ENCODE measurements at places on chromosomes 16 and 17.
A peak's percentile ranks its signal among the peaks of the same experiment; 100 is the strongest.

GRCh38 chr17:54408731-54409130, 491.9 kb upstream of the TOM1L1 start:
- H3K27ac ChIP-seq = no peak overlapping the region
- DNase-seq = no peak
- no peaks in the 10 kb centered on the region for H3K36me3 ChIP-seq
- H3K4me1 ChIP-seq = no peaks in the 10 kb centered on the region
- H3K27me3 ChIP-seq = no peaks in the 10 kb centered on the region

- H3K27me3 ChIP-seq = no peaks in the 10 kb centered on the region
- no peak for DNase-seq
- H3K27ac ChIP-seq = no peak overlapping the region
- peaks cover 56% of the 10 kb centered on the region for H3K36me3 ChIP-seq
Measured at GRCh38 chr17:75019710-75020109, 7.2 kb downstream of the MRPL58 start.

DNA sequence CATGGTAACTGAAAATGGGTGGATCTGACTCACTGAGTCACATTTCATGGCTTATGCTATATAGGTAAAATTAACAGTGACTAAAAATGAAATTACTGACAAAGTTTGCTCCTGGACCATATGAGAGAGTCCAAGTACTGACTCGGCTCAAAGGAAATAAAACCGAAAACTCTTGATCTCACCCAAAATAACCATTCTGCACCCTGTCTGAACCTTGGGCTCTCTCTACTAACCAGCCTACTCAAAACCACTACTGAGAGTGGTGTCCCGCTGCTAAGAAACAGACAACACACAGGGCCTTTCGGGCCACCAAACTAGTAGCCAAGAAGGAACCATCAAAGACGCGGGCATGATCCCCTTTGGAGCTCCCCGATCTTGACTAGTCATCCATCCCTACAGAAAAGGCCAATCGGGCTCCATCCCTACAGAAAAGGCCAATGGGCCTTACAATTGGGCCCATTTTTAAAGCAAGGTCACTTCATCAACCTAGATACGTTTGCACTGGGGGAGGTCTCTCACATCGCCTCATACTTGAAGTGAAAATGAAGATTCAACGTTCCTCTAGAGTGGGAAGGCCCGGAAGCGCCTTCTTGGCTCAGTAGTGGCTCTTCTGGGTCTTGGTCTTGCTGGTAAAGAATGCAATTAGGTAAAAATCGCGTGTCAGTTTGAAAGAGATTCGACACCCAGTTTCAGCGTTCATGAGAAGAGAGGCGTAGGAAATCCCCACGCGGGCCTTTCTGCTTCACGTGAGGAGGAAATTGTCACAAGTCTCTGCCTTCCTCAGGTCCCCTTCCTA, 720 bp upstream of the ZPBP2 start:
- H3K27ac ChIP-seq = no peak overlapping the region
- H3K4me3 ChIP-seq = no peak overlapping the region
- DNase-seq = no peak
- peaks cover 39% of the 10 kb centered on the region for H3K27me3 ChIP-seq

GRCh38 chr16:51159296-51159695, 8.2 kb upstream of the SALL1 start:
- no peaks in the 10 kb centered on the region for H3K36me3 ChIP-seq
- no peak overlapping the region for H3K27ac ChIP-seq
- H3K4me1 ChIP-seq = peaks cover 5% of the 10 kb centered on the region
- H3K27me3 ChIP-seq = peaks cover 58% of the 10 kb centered on the region
- no peak overlapping the region for H3K4me3 ChIP-seq
- no peak for DNase-seq

DNA sequence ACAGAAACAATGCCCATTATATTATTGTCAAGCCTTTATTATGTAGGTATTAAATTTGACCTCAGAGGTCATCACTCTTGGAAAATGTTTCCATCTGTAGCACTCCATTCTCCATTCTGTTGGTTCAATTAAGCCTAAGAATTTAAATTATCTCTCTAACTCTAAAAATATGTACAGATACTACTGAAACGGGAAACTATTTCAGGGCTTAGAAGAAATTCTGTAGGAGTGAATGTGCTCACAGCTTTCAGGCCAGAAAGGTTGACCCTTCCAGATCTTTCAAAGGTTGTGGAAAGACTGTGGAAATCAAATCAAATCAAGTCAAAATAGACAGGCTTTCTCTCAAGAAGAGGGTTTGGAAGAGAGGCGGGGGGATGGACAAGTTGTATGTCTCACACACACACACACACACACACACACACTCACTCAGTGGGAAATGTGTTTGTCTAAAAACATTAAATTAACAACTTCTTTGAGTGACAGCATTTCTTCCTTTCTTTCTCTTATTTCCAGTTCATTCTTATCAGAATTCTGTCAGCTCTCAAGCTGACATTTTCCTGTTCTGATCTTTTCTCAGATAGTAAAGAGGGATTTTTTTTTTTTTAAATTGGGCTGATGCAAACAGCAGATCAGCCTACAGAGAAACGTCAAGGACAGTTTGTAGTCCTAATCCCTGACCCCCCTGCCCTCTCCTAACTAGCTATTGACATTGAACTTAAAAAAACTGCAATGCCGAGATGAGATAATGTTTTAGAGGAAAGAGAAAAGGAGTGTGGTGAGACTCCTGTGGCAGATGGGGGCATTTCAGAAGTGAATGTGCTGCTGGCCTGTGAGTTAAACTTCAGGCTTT, 139.0 kb upstream of the ZFHX3 start:
- no peaks in the 10 kb centered on the region for H3K27me3 ChIP-seq
- no peak for DNase-seq
- no peak overlapping the region for H3K4me3 ChIP-seq
- H3K36me3 ChIP-seq = no peaks in the 10 kb centered on the region
- no peaks in the 10 kb centered on the region for H3K4me1 ChIP-seq

GRCh38 chr16:74111456-74111982, 185.1 kb upstream of the PSMD7 start:
- H3K4me1 ChIP-seq = no peaks in the 10 kb centered on the region
- H3K36me3 ChIP-seq = no peaks in the 10 kb centered on the region
- no peak for DNase-seq
- no peaks in the 10 kb centered on the region for H3K27me3 ChIP-seq

DNA sequence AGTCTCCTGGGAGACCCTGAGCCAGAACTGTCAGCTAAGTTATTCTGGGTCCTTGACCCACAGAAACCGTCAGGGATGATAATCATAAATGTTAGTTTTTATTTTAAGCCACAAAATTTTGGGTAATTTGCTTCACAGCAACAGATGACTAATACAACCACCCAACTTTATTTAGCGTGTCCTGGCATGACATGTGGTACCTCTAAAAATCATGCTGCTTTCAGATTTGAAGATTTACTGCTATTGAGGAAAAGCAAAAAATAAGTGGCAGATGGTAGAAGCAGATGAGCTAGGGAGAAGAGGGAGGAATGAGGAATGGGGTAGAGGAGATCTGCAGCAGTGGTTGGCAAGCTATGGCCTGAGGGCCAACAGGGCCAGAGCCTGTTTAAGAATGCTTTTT, 90.4 kb downstream of the TMEM100 start:
- H3K36me3 ChIP-seq = no peaks in the 10 kb centered on the region
- no peak overlapping the region for H3K27ac ChIP-seq
- no peak for DNase-seq
- no peaks in the 10 kb centered on the region for H3K27me3 ChIP-seq
- H3K4me1 ChIP-seq = no peaks in the 10 kb centered on the region
- H3K4me3 ChIP-seq = no peak overlapping the region

GRCh38 chr16:3810818-3811217, 69.7 kb downstream of the CREBBP start:
- peaks cover 6% of the 10 kb centered on the region for H3K4me1 ChIP-seq
- no peak overlapping the region for H3K4me3 ChIP-seq
- H3K27ac ChIP-seq = no peak overlapping the region
- no peaks in the 10 kb centered on the region for H3K27me3 ChIP-seq
- DNase-seq = no peak

DNA sequence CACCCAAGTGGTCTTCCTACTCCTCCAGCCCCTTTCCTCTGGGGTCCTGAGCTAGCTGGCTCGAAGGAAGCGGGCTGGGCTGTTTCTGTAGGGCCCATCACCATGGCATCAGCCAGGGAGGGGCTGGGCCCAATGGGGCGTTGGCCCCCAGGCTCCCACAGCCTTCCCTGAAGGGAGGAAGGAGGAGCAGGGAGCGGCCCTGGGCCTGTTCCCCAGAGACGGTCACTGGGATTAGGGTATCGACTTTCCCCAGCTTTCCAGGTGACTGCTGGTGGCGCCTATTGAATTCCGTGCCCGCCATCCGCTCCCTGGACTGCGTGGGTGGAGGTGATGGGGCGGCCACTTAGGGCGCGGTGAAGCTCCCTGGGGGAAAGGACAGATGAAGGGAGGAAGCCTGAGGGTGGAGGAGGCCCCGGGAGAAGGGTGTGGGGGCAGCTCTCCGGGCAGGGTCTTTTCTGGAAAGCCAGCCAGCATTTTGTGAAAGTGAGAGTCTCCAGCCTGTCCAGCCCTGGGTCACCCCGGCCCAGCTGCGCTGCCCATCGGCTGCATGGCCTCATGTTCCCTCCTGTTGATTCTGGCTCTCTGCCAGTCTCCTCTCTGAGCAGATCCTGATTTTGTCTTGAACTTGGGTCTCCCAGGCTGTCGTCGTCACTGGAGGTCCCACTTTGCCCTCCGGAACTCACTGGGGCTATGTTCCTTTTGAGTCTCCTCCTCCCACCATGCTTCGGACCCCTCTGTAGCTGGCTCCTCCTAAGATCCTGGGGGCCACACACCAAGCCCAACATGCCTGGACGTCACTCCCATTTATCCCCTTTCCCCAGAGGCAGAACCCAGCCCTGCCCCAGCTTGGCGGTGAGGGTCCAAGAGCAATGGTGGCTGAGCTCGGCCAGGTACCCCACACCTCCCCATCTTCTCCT, 9.8 kb downstream of the NHERF1 start:
- H3K36me3 ChIP-seq = no peaks in the 10 kb centered on the region
- H3K27ac ChIP-seq = peak overlapping the region; percentile 24
- no peak for DNase-seq

- no peak overlapping the region for H3K4me3 ChIP-seq
- H3K27ac ChIP-seq = no peak overlapping the region
- peaks cover 9% of the 10 kb centered on the region for H3K36me3 ChIP-seq
- H3K4me1 ChIP-seq = no peaks in the 10 kb centered on the region
- H3K27me3 ChIP-seq = no peaks in the 10 kb centered on the region
Measured at GRCh38 chr17:9924735-9925191, 19.7 kb upstream of the RCVRN start.

- H3K27me3 ChIP-seq = peaks cover 5% of the 10 kb centered on the region
- H3K27ac ChIP-seq = no peak overlapping the region
- DNase-seq = peak; percentile 53
- no peaks in the 10 kb centered on the region for H3K4me1 ChIP-seq
Measured at GRCh38 chr16:88375996-88376834, 6.5 kb upstream of the ZNF469 start.

DNA sequence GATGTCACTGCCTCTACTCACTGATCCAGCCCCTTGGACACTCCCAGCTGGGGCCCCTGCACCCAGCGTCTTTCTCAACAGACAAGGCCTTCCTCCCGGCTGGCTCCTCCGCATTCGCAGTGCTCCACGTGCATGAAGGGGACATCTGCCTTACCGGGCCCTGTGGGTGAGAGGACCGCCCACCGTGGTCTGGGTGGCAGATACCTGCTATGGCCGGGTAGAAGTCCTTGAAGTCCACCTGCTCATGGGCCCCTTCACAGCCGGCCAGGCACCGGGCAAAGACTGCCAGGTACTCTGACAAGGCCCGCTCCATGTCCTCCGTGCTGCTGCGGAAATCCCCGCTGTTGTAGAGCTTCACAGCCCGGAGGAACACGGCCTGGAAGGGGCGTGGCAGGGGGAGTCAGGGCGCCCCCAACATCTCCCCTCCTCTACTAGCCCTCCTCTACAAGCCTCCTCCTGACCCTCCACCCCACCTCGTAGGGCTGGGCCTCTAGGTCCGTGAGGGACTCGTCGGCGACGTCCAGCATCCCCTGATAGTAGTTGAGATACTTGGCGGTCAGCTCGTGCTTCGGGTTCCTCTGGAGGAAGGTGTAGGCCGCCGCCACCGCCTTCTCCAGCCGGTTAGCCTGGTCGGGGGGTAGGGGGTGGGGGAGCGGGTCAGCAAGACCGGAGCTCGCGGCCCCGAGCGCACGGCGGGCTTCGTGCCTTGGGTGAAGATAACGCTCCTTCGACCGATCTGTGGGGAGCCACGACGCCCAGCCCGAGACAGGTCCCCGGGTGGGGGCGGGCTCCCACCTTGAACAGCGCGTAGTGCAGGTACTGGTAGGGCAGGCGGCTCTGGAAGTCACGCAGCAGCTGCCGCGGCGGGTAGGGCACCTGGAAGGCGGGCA, 845 bp downstream of the P3H4 start:
- DNase-seq = peak; percentile 71
- H3K27me3 ChIP-seq = no peaks in the 10 kb centered on the region
- no peaks in the 10 kb centered on the region for H3K36me3 ChIP-seq
- H3K4me3 ChIP-seq = peak overlapping the region; percentile 69
- H3K27ac ChIP-seq = peak overlapping the region; percentile 72
- H3K4me1 ChIP-seq = peaks cover 25% of the 10 kb centered on the region

- peak overlapping the region; percentile 97 for H3K27ac ChIP-seq
- H3K27me3 ChIP-seq = no peaks in the 10 kb centered on the region
- DNase-seq = peak; percentile 75
- H3K4me3 ChIP-seq = peak overlapping the region; percentile 88
- peaks cover 65% of the 10 kb centered on the region for H3K4me1 ChIP-seq
- peaks cover 9% of the 10 kb centered on the region for H3K36me3 ChIP-seq
Measured at GRCh38 chr16:2516391-2517240, 2.9 kb downstream of the ATP6V0C start.

- no peak overlapping the region for H3K4me3 ChIP-seq
- peaks cover 17% of the 10 kb centered on the region for H3K36me3 ChIP-seq
- DNase-seq = no peak
- peak overlapping the region; percentile 45 for H3K27ac ChIP-seq
Measured at GRCh38 chr17:16378636-16379282, 2.1 kb upstream of the UBB start.

GRCh38 chr16:85480727-85481101, 132.4 kb upstream of the GSE1 start:
- no peaks in the 10 kb centered on the region for H3K4me1 ChIP-seq
- no peak overlapping the region for H3K4me3 ChIP-seq
- H3K36me3 ChIP-seq = no peaks in the 10 kb centered on the region
- DNase-seq = no peak

- no peak for DNase-seq
- peaks cover 57% of the 10 kb centered on the region for H3K36me3 ChIP-seq
- no peaks in the 10 kb centered on the region for H3K4me1 ChIP-seq
- no peak overlapping the region for H3K4me3 ChIP-seq
- H3K27me3 ChIP-seq = no peaks in the 10 kb centered on the region
Measured at GRCh38 chr17:1847191-1847590, 17.4 kb downstream of the RPA1 start.

- peaks cover 35% of the 10 kb centered on the region for H3K4me1 ChIP-seq
- H3K27me3 ChIP-seq = no peaks in the 10 kb centered on the region
- H3K4me3 ChIP-seq = no peak overlapping the region
- DNase-seq = peak; percentile 83
- H3K36me3 ChIP-seq = no peaks in the 10 kb centered on the region
- no peak overlapping the region for H3K27ac ChIP-seq
Measured at GRCh38 chr16:85393674-85394451, 219.3 kb upstream of the GSE1 start.

- DNase-seq = no peak
- H3K36me3 ChIP-seq = no peaks in the 10 kb centered on the region
- H3K27me3 ChIP-seq = no peaks in the 10 kb centered on the region
- H3K4me1 ChIP-seq = no peaks in the 10 kb centered on the region
Measured at GRCh38 chr17:69593716-69594115, 179.2 kb downstream of the MAP2K6 start.

Measured in upper lobe of right lung (tissue), 1 donor.